ENCODE measurements at places on chromosomes 5 and 9.

GRCh38 chr5:68046445-68046844 is 169.1 kb upstream of the PIK3R1 start:
- DNase-seq: no peak

GRCh38 chr9:126490214-126490631 is 123.5 kb upstream of the LMX1B start:
- DNase-seq: no peak

GRCh38 chr5:105947461-105947860 is 1723.3 kb downstream of the EFNA5 start:
- no peak for DNase-seq

GRCh38 chr9:107275530-107275929 is 7.5 kb upstream of the RAD23B start:
- no peak for DNase-seq

GRCh38 chr9:19137282-19137681 is 10.0 kb upstream of the PLIN2 start:
- no peak for DNase-seq

- DNase-seq: no peak
Observed at GRCh38 chr9:34802916-34803315, 93.0 kb upstream of the CCL21 start.

DNA sequence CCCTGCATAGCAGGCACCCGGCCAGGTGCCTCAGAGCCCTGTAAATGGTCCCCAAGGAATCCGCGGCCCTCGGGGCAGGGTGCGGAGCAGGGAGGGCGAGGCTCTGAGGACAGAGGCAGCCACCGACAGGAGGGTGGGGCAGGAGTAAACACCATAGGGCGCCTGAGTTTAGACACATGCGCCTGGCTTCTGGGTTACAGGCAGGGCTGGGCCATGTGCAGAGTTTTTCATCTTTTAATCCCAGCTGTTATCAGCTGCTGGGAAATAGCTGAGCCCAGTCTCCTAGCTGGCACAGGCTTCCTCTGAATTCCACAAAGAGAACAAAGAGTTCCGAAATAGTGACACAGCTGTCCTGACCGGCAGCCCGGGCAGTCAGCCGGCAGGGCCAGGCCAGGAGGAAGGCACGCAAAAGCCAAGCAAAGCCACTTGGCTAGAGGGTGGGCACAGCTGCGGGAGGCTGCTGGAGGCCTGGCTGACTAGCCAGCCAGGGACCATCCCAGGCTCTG is 98.9 kb upstream of the PHYKPL start:
- DNase-seq: peak; percentile 89

- no peak for DNase-seq
Observed at GRCh38 chr5:8048920-8049319, 180.0 kb downstream of the MTRR start.

DNA sequence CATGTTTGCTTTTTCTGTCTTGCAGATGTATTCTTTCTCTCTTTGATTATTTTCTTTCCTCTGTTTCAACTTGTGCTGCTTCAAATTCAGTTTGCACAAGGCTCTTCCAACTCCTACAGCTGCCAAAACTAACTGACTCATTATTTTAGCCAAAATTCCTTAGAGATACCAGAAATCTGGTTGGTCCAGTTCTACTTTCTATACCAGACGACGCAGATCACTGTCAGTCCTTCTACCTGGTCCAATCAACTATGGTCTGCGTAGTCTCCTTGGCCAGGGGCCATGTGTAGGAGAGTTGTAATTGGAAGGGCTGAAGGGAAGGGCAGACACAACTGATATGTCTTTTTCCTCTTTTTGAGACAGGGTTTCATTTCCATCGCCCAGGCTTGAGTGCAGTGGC is 51.9 kb upstream of the JAK2 start:
- DNase-seq: no peak
